Heart left ventricle (tissue), 16 donors: ENCODE measurements at places on chromosomes 13 and 19. TPM values are rescaled to one million over a fixed set of nuclear protein-coding genes. Genes with fewer than 3 reads are reported as not detected.

UBE2L5 gene
- total RNA-seq, result not detected

CYP2A13 gene
- not detected for total RNA-seq

GRIK5 gene
- 5.9 TPM for total RNA-seq

TMEM38A gene
- 37.3 TPM for total RNA-seq

ZNF543 gene
- 7.1 TPM for total RNA-seq

DNA sequence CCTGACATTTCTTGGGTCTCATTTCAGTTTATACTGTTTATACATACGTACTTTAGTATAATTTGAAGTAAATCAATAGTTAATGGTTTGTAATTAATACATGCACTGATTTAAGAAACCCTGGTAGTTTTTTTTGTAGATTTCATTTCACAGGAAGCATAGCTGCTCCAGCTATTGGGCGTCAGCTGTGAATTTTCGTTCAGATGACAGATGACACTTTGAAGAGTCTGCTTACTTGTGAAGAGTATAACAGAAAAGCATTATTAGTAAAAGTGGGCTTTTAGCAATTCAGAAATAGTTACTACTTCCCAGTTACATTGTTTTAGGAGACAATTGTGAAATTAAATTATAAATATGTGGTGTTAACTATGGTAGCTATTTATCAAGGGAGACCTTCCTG, 44.4 kb downstream of the METTL21C start:
- H3K27me3 ChIP-seq, result no peaks in the 10 kb centered on the region
- no peak for DNase-seq
- peaks cover 92% of the 10 kb centered on the region for H3K36me3 ChIP-seq
- no peak overlapping the region for H3K27ac ChIP-seq

GRCh38 chr13:21709697-21710096, 38.8 kb downstream of the FGF9 start:
- no peaks in the 10 kb centered on the region for H3K4me1 ChIP-seq
- no peaks in the 10 kb centered on the region for H3K27me3 ChIP-seq
- DNase-seq, result no peak
- no peaks in the 10 kb centered on the region for H3K36me3 ChIP-seq
- no peak overlapping the region for H3K4me3 ChIP-seq

GRCh38 chr13:27304099-27304498, 33.5 kb downstream of the RASL11A start:
- H3K27me3 ChIP-seq, result no peaks in the 10 kb centered on the region
- no peak overlapping the region for H3K4me3 ChIP-seq
- H3K4me1 ChIP-seq, result no peaks in the 10 kb centered on the region
- no peak for DNase-seq

- H3K27ac ChIP-seq, result peak overlapping the region; percentile 77
- H3K4me3 ChIP-seq, result peak overlapping the region; percentile 58
- no peaks in the 10 kb centered on the region for H3K27me3 ChIP-seq
- H3K4me1 ChIP-seq, result peaks cover 2% of the 10 kb centered on the region
These were observed 23.1 kb upstream of the TNFRSF19 start for GRCh38 chr13:23547000-23547590.

GRCh38 chr19:29211562-29212355, 1.2 kb downstream of the UQCRFS1 start:
- peaks cover 9% of the 10 kb centered on the region for H3K36me3 ChIP-seq
- no peaks in the 10 kb centered on the region for H3K4me1 ChIP-seq
- H3K4me3 ChIP-seq, result peak overlapping the region; percentile 86
- no peak for DNase-seq
- no peaks in the 10 kb centered on the region for H3K27me3 ChIP-seq

DNA sequence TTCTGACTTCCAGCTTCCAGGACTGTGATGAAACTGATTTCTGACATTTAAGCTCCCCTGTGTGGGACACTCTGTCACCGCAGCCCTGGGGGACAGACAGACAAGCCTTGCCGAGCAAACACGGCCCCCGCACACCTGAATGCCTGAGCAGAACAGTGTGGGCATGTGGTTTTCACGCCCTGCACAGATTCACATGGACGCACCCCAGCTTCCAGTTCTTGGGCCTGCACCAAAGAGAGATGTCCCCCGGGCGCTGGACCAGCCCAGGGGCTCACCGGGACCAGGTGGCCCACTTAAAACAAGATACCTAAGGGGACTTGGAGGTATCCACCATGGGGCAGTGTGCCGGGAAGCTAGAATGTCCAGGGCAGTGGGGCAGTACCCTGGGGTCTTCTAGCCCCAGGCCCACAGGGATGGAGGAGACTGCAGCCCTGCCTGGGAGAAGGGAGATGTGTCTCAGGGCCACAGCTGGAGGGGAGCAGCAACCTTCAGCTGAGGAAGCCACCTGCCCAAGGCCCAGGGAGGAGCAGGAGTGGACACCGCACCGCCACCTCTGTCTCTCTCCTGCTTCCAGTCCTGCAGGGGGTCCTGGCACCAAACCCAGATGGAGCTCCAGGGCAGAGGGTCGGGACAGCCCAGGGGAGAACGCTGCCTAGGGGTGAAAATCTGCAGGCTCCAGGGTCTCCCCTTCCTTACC, 50.5 kb downstream of the SOX1 start:
- no peaks in the 10 kb centered on the region for H3K36me3 ChIP-seq
- DNase-seq, result no peak
- H3K27ac ChIP-seq, result no peak overlapping the region
- no peak overlapping the region for H3K4me3 ChIP-seq
- H3K27me3 ChIP-seq, result peaks cover 33% of the 10 kb centered on the region

GRCh38 chr19:1167687-1168571, 6.1 kb downstream of the SBNO2 start:
- H3K27me3 ChIP-seq, result no peaks in the 10 kb centered on the region
- DNase-seq, result peak; percentile 8
- H3K27ac ChIP-seq, result no peak overlapping the region

GRCh38 chr13:111555268-111555808, 234.9 kb downstream of the TEX29 start:
- H3K4me1 ChIP-seq, result no peaks in the 10 kb centered on the region
- H3K4me3 ChIP-seq, result no peak overlapping the region
- peaks cover 4% of the 10 kb centered on the region for H3K27me3 ChIP-seq
- no peaks in the 10 kb centered on the region for H3K36me3 ChIP-seq
